Activated T-cell treated with anti-CD3 and anti-CD28 coated beads, Interleukin-2, amount 50 U/mL, for 72 hours (primary cell): ENCODE measurements at places on chromosomes 7 and 10. TPM values are rescaled to one million over a fixed set of nuclear protein-coding genes. Genes with fewer than 3 reads are reported as not detected.

DNA sequence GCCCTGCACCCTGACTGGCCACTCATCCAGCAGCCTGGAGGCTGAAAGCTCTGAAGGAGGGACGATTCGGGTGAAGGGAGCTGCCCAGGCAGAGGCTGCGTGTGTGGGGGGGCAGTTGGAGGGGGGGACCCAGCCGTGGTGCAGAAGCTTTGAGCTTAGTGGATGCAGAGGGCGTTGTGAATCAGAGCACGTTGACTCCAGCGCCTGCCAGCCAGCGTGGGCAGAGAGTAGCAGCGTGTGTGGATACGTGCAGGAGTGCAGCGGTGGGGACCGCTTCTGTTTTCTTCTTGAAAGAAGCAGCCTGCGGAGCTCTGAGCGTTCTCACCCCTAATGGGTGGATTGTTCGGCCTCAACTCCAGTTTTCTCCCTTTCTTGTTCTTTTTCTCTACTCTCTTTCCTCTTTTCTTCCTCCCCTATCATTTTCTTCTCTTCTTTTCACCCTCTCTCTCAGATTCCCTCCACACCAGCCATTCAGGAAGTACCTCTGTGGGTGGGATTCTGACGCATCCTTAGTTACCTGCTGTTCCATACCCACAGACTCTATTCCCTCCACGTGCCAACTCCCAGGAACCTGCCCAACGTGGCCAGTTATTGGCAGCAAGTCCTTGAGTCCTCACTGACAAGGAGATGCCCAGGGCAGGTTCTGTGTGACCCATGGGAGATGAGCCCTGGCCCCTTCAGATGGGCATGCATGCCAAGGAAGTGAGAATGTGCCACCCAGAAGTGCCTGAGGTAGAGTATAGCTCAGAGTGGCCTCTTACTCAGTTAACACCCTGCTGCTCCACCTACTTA is 47.4 kb downstream of the SORCS3 start:
- H3K27ac ChIP-seq = no peak overlapping the region
- DNase-seq = no peak
- H3K27me3 ChIP-seq = peaks cover 16% of the 10 kb centered on the region
- no peak overlapping the region for H3K4me3 ChIP-seq
- no peaks in the 10 kb centered on the region for H3K36me3 ChIP-seq

GRCh38 chr7:135383525-135384175 is 126.3 kb downstream of the CNOT4 start:
- H3K27me3 ChIP-seq = no peaks in the 10 kb centered on the region
- H3K4me1 ChIP-seq = no peaks in the 10 kb centered on the region
- peaks cover 4% of the 10 kb centered on the region for H3K36me3 ChIP-seq
- no peak overlapping the region for H3K27ac ChIP-seq

ZMIZ2 gene
- total RNA-seq = 101 TPM

MYL10 gene
- not detected for total RNA-seq

DNA sequence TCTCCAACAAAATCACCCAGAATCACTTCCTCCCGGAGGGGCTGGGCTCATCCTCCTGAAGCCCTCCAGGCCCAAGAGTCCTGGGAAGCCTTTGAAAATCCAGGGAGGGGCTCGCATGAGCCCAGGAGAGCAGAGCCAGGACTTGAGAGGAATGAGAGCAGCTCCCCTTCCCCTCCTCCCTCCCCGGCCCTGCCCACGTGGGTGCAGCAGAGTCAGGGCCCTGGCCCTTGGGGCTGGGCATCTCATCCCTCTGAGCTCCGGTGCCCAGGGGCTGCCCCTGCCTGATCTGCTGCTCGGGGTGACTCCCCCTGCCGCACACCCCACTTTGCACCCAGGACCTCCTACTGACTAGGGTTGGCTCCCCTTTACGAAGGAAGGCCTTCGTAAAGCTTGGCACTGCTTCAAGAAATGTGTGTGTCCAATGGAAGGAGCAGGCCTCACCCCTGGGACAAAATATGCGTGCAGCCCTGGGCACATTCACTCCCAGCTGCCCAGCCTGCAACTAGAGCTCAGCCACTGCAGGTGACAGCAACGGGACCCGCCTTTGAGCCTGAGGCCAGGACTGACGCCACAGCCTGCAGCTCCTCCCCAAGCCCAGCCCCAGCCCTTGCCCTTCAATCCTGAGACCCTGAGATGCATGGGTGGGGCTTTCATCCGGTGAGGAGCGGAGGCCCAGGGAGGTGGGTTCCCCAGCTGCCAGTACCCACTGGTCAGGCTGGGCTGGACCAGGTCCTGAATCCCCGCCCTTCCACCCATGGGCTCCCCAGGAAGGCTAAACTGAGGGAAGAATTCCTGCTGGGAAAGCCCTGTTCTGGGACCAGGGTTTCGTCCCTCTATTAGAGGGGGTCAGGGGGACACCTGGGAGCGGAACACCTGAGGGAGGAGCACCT is 21.8 kb downstream of the PWWP2B start:
- no peaks in the 10 kb centered on the region for H3K27me3 ChIP-seq
- H3K4me3 ChIP-seq = no peak overlapping the region

AKR1C8 gene
- not detected for total RNA-seq

- no peak overlapping the region for H3K27ac ChIP-seq
- DNase-seq = no peak
- no peaks in the 10 kb centered on the region for H3K4me1 ChIP-seq
Observed at GRCh38 chr10:69960988-69961880, 91.4 kb upstream of the MACROH2A2 start.

DNA sequence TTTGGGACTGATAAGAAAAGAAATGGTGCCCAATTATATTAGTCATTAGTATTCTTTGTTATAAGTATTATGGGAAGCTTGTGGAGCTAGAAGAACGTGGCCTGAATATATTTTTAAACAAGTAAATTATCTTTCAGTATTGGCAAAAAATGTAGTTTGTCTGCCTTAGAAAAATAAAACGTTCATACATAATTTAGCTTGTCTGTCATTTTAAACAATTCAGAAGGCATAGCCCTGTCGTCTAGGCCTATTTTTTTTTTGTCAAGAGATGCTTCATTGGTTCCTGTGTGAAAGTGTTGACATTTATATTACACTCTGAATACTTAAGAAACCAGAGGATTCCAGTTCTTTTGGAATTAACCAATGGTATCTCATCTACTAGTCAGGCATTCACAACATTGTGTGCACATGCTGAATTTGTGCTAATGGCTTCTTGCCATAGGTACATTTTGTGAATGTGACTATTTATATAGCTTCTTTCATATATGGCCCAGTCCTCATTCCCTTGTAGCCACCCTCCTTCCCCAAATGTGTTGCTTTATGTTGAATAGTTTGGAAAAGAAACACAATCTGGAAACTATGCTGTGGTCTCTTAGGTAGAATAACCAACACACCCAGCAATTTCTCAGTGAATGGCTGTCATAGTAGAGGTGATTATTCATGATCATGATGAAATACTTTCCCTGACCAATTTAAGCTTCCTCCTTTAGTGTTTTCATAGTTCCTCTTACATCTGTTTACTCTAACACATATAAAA is 435.8 kb downstream of the EXOC4 start:
- H3K4me3 ChIP-seq = no peak overlapping the region
- no peaks in the 10 kb centered on the region for H3K27me3 ChIP-seq
- H3K4me1 ChIP-seq = no peaks in the 10 kb centered on the region
- no peaks in the 10 kb centered on the region for H3K36me3 ChIP-seq

DNA sequence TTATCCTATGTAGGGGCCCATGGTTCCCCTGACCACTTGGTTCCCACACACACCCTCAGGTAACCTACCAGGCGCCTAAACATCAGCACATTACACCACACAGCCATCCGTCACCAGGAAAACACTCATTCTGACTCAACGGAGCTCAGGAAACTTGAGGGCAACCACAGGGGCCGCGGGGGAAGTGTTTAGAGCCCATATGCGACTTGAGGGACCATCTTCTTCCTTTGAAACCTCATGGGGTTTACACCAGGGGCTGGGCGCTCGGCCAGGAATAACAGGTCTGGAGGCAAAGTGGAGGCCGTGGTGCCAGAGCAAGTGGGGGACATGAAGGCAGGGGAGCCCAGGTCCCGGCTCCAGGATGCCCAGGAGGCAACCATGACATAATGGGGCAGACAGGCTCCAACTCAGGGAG is 1.5 kb downstream of the STX1A start:
- H3K4me3 ChIP-seq = peak overlapping the region; percentile 88
- DNase-seq = peak; percentile 87
- H3K27ac ChIP-seq = peak overlapping the region; percentile 64
- H3K27me3 ChIP-seq = peaks cover 9% of the 10 kb centered on the region

DNA sequence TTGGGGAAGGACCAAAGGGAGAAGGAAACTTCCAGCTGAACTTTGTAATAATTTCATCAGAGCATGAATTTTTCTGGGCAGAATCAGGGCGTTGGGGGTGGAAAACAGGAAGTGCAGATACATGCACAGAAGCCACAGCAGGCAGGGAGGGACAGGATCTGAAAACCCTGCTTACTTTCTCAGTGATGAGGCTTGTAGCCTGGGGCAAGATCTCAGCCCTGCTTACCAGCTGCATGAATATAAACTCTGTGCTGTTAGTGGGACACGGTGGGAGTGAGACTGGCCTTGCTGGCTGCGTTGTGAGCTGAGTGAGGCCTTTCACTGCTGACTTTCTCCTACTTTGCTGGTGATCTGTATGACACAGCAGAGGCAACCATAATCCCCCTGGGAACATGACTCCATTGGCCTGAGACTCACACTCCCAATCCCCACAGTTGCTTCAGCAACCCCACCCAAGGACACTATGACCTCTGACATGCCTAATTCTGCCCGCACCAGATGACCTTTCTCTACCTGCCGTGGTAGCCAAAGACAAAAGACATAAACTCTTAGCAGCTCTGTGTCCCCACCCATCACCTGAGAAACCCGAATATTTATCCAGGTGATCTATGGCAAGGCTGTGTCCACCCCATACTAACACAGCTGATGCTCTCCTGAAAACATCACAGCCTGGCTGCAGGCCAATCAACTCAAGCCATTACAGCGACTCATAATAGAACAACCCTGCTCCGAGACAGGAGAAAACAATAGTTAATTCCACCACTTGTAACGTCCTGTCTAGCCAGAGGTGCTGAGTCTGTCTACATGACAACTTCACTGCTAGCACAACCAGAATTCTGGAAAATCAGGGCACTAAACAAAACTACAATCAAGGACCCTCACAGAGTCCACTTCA is 190.7 kb upstream of the CHRM2 start:
- no peaks in the 10 kb centered on the region for H3K4me1 ChIP-seq
- H3K4me3 ChIP-seq = no peak overlapping the region
- no peak overlapping the region for H3K27ac ChIP-seq
- no peak for DNase-seq

DNA sequence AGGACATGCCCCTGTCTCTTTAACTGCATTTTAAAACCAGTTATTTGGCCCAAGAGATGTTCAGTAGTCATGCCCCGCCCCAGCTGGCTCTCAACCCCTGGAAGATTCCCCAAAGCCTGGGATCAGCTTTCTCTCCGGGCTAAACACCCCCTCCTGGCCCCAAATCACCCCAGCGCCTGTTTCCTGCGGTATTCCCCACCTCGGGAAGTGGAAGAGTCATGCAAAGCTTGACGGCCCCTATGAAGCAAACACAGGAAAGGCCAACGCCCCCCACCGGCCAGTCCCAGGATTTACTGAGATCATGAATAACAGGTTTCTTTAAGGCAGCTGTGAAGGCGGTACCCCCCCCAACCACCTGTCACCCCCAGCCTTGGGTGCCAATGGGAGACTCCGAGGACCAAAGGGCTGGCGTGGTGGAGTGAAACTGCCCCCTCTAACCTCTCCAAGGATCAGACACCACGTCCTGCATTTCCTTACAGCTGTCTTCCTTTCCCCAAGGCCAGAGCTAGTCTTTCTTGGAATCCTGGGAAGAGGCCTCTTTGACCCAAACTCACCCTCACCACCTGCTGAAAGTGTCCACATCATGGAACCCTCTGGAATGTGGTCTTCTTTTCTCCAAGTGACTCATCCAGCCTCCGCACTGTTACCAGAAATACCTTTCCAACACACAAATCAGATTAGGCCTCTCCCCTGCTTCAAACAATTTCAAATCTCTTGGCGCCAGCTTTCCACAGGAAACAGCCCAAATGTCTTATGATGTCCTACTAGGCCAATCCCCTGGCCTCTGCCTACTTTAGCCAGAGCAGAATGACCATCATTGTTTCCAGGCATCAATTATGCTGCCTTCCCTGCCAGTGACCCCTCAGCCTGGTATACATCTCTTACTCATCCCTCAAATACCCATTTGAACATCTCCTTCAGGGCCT is 301.5 kb downstream of the ZEB1 start:
- peaks cover 4% of the 10 kb centered on the region for H3K36me3 ChIP-seq
- no peaks in the 10 kb centered on the region for H3K4me1 ChIP-seq
- H3K27ac ChIP-seq = no peak overlapping the region

- DNase-seq = no peak
- peaks cover 11% of the 10 kb centered on the region for H3K27me3 ChIP-seq
- no peak overlapping the region for H3K27ac ChIP-seq
- H3K4me3 ChIP-seq = no peak overlapping the region
- H3K4me1 ChIP-seq = peaks cover 10% of the 10 kb centered on the region
Observed at GRCh38 chr7:123819001-123819400, 26.0 kb upstream of the HYAL4 start.

GRCh38 chr10:103105462-103105861 is 87.6 kb downstream of the NT5C2 start:
- no peaks in the 10 kb centered on the region for H3K27me3 ChIP-seq
- H3K4me1 ChIP-seq = peaks cover 7% of the 10 kb centered on the region
- DNase-seq = no peak
- H3K36me3 ChIP-seq = no peaks in the 10 kb centered on the region
- no peak overlapping the region for H3K4me3 ChIP-seq
